ENCODE measurements at places on chromosomes 16 and 17.

- no peak for DNase-seq
These were observed 2.3 kb upstream of the PRSS21 start for GRCh38 chr16:2814551-2815298.

- no peak for DNase-seq
These were observed 7.2 kb upstream of the CD68 start for GRCh38 chr17:7572338-7572587.

- peak; percentile 58 for DNase-seq
These were observed 1.6 kb downstream of the CMIP start for GRCh38 chr16:81445966-81446906.

- no peak for DNase-seq
These were observed 23.9 kb downstream of the SLC38A10 start for GRCh38 chr17:81271226-81271625.

DNA sequence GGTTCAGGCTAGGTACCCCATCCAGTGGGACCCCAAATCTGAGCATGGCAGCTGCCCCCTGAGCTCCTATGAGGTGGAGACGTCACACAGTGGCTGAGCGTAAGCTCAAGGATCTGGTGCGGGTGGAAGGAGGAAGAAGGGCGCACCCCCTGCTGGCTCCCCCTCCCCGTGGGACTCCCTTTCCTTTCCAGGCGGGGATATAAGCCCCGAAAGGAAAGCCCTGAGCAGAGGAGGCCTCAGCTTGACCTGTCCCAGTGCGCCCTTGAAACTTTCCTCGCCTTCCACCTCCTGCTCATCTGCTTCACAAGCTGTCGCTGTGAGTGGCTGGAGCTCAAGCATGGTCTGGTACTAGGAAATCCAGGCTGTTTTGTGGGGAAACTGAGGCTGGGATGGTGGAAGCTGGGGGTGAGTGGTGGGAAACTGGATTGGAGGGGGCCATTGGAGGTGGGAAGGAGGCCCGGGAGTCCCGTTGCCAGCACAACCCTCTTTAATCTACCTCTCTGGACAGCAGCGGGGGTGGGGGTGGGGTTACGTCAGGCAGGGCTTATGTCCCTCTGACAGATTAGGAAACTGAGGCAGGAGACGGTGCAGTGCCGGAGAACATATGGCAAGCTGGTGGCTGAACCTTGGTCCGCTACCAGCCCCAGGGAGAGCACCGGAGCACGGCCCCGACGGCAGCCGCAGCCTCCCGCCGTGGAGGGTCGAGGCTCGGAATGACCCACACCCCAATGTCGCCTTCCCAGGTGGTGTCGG is 92.3 kb upstream of the TMEM97 start:
- no peak for DNase-seq

- no peak for DNase-seq
These were observed 81.3 kb downstream of the ADCY9 start for GRCh38 chr16:4034963-4035362.

DNA sequence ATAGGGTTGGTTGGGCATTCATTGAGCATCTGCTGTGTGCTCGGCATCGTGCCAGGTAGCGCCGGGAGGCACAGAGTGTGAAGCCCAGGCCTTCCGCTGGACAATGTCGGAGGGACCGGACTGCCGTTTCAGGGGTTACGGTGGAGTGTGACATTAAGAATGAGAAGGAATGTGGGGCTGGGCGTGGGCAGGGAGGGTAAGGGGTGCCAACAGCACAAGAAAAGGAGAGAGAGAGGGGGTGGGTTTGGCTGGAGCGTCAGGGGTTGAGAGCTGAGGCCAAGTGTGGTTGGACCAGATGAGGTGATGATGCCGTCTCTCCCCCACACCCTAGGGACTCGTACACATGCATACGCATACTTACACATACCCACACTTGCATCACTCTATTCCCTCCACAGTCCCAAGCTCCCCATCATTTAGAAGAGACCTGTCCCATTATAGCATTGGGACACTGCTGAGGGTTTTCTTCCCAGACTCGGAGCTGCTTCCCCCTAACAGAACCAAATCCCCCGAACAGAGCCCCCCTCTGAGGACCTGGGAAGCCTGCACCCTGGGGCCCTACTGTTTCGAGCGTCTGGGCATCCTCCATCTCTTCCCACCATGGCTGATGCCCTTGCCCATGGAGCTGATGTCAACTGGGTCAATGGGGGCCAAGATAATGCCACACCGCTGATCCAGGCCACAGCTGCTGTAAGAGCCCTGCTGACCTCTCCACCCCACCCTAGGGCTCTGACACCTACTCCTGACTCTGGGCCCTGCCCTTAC is 3.3 kb upstream of the KCTD11 start:
- peak; percentile 27 for DNase-seq

- no peak for DNase-seq
These were observed 14.0 kb downstream of the GDE1 start for GRCh38 chr16:19507867-19508266.

GRCh38 chr17:41660221-41660711 is 28.4 kb upstream of the EIF1 start:
- no peak for DNase-seq

DNA sequence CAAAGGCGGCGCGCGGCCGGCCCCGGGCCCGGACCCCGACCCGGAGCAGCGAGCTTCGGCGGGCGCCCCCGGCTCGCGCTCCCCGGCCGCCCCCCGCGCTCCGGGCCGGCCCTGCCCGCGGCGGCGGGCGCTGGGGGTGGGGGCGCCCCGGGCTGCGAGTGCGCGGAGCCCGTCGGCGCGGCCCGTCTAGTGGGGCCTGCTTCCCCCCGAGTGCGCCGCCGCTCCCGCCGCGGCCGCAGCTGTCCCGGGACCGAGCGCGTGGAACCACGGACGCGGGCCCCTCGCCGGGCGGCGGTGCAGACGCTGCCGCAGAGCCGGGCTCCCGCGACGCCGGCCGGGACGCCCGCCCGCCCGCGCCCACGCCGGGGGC is 308 bp downstream of the ADCY9 start:
- no peak for DNase-seq

DNA sequence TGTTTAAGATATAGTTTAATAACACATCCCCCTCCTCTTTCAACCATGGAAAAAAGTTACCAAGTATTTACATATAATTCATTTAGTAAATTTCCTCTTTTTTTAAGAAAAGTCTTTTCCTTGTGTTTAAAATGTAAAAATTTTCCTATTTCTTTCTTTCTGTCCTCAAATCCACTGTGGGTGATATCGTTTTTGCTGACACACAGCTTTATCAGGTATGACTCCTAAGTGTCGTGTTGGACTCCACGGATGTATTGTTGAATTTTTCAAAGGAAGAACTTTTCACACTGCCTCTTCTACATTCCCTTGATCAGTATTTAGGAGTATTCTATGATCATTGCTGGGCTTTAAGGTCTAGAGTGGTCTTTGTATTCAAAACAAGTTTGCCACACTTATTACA is 33.1 kb downstream of the CYLD start:
- no peak for DNase-seq

Data from AG08395 (cell line).